ENCODE measurements at places on chromosomes 5 and 9.

GRCh38 chr5:115532517-115532916, 12.1 kb downstream of the FEM1C start:
- DNase-seq = no peak

GRCh38 chr5:60517850-60518249, 182.1 kb downstream of the DEPDC1B start:
- DNase-seq = no peak

- DNase-seq = no peak
These were observed 19.7 kb downstream of the GPR107 start for GRCh38 chr9:130073373-130073772.

DNA sequence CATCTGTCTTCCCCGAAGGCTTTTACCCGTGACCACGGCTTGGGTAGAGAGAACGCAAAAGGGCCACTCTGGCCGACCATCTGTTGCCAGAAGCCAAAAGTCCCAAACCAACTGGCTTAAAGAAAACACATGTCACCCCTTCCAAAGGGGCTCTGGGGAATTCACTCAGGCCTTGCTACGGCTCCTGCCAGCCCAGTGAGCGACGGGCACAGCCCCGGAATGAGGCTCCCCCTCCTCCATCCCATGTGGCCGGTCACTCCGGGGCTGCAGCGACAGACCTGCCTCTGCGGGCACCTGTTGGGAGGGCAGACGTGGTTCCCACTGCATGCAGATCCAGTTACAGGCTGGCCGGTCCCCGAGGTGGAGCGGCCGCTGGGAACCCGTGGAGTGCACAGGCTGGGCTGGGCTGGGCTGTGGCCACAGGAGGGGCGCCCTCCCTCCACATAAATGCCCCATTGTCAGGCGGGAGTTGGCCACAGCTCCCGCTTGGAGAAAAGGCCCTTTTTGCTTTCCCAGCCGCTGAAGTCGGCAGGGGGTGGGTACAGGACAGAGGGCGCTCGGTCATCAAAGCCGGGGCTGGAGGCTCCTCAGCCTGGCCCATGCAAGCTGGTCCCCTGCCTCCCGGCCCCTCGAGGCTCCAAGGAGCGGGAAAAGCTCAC, 19.9 kb downstream of the NOTCH1 start:
- no peak for DNase-seq

- no peak for DNase-seq
These were observed 6.7 kb downstream of the GLRA1 start for GRCh38 chr5:151917904-151918303.

GRCh38 chr9:37033141-37033540, 927 bp downstream of the PAX5 start:
- no peak for DNase-seq

DNA sequence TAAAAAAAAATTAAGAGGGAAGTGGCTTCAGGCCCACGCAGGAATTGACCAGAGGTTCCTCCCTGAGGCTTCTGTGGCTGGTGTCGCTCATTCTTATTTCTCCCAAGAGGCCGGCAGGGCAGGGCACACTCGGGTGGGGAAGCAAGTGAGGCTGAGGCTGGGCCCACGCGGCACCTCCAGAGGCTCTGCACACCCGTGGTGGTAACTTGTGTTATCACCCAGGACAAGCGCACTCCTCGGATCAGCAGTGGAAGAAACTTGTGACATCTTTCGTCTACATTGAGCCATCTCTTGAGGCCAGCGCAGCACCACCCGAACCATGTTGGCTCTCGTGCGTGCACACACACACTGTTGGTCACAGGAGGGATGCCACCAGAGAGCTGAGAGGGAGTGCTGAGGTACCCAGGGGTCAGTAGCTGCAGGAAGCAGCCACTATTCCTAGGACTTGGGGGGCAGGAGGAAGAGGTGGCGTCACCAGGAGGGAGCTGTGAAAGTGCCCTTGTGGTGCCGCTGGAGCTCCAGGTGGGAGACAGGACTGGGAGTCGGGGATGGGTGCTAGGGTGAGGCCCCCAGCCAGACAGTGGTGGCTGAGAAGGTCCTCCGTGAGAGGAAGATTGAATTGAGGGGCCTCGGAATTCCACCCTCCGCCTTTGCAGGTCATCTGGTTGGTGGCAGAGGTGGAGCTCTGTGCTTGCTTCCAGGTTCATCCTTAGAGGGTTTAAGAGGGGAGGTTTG, 6.4 kb downstream of the NDUFS6 start:
- DNase-seq = no peak

DNA sequence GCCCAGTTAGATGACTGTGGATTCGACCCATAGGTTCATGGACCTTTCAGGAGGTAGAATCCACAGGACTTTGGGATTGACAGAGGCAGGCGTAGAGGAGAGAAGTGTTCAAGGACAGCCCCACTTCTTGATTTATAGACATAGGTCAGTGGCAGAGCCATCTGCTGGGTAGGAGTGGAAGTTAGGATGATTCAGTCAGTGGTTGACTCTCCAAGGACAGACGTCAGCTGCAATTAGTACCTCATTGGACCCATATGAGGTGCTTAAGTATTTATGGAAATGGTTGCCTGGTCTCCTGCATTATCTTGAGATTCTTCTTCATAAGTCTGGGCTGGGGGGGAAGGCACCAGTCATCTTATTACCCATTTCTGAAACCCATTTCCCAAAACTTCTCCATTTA, 70.9 kb downstream of the SH3RF2 start:
- DNase-seq = no peak

DNA sequence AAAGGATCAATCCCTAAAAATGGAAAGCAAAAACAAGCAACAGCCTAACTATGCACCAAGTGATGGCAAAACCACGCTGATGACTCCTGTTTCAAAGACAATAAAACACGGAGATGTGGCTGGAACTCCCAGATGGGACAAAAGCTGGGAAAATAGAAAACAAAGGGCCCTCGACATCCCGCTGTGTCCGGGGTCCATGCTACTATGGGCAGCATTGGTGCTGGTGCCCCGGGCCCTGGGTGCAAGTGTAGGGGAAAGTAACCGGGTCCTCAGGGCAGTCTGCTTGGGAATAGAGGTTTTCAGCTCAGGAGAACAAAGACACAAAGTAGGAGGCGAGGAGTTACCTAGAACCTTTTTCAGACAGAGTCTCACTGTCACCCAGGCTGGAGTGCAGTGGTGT, 46.1 kb downstream of the MRPL36 start:
- no peak for DNase-seq
